Psoas muscle (tissue), 8 donors: ENCODE measurements at places on chromosomes 1 and 21. TPM values are rescaled to one million over a fixed set of nuclear protein-coding genes. Genes with fewer than 3 reads are reported as not detected.

DNA sequence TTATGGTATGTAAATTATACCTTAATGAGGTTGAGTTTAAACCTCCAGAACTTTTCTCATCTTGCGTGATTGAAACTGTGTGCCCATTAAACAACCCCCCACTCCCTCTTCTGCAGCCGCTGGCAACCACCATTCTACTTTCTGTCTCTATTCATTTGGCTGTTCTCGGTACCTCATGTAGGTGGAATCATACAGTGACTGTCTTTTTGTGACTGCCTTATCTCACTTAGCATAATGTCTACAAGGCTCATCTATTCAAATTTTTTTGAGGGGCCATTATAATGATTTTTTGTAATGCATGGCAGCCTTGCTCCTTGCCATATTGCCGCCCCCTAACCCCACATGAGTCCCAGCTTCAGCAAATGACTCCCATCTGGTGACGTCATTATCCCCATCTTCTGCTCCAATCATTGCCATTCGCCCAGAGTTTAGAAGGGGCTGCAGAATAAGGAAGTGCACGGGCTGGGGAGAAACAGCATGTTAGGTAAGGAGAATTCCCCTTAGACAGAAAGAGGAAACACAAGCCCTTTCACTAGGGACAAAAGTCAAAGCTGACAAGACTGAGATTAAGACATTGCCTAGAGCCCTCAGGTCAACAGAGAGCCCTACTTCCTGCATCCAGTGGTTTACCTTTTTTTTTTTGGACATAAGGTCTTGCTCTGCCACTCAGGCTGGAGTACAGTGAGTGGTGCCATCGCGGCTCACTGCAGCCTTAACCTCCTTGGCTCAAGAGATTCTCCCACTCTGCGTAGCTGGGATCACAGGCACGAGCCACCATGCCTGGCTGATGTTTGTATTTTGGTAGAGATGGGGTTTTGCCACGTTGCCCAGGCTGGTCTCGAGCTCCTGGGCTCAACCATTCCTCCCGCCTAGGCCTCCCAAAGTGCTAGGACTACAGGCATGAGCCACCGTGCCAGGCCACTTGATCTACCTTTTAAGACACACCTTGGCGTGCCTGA, 78.4 kb upstream of the ERRFI1 start:
- no peak for DNase-seq
- no peaks in the 10 kb centered on the region for H3K36me3 ChIP-seq
- H3K4me1 ChIP-seq: no peaks in the 10 kb centered on the region
- H3K27me3 ChIP-seq: no peaks in the 10 kb centered on the region

DNA sequence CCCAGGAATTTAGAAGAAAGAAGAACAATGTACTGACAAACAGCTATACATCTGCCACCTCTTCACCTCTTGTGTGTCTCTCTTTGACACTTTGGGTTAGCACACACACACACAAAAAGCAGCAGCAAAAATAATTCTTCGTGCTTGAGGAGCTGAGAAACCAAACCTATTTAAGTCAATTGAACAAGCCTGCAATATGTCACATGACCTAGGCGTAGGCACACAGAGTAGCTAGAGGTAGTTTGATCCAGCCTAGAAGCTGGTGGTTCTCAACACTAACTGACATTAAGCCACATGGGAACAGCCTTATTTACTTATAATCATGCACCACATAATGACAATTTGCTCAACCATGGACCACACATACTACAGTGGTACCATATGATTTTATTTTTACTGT, 32.3 kb downstream of the RRAGC start:
- H3K36me3 ChIP-seq: no peaks in the 10 kb centered on the region
- H3K27me3 ChIP-seq: no peaks in the 10 kb centered on the region
- H3K4me1 ChIP-seq: no peaks in the 10 kb centered on the region

DNA sequence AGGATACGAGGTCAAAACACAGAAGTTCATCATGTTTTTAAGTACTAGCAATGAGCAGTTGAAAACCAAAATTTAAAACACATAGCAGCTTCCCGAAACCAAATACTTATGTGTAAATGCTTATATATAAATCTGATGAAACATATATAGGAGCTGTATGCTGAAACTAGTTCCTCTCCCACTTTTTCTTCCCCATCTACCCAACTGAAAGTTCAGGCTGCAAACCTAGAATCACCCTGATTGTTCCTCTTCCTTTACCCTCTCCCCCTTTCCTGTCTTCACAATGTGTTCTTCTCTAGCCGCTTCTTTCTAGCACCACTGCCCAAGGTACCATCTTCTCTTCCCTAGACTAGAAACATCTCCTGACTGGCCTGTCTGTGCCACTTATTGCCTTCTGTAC, 90.6 kb downstream of the ST3GAL3 start:
- DNase-seq: no peak
- no peaks in the 10 kb centered on the region for H3K4me1 ChIP-seq
- no peak overlapping the region for H3K4me3 ChIP-seq
- H3K27me3 ChIP-seq: no peaks in the 10 kb centered on the region

EPHB2 gene
- total RNA-seq: 0.32 TPM

S100A12 gene
- 2.8 TPM for total RNA-seq
